ENCODE measurements at places on chromosomes 3 and 15.

DNA sequence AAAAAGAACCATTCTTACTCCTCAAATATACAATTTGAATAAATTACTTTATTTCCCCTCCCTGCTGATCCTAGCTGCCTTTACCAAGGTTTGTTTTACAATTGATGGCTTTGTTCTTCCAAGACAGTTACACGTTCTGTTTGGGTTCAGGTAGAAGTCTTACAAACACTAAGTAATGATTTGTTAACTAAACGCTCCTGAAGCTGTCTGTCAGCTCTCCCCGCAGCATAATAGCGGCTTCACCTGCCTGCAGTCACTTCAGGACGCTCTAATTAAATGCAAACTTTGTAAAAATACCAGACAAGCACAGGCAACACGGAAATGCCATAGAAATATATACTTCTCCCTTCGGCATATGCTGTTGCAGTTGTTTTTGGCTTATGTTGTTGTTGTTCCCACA lies 176.4 kb upstream of the MDFIC2 start:
- DNase-seq, result no peak

DNA sequence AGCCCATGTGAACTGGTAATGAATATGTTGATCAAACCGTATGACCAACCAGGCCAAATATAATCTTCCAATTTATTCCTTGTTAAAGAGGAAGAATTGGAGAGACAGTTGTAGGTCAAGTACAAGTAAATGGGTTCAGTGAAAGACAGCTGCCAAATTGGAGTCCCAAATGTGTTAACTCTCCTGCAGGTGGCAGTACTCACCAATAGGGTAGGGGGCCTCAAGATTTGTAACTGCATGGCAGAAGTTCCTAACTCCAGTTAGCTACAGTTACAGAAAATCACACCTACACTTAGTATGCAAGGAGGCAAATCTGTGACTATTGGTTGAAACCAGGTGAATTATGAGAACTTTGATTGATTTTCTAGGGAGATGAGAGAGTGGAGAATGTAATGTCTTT lies 278.0 kb downstream of the ZBBX start:
- DNase-seq, result no peak

DNA sequence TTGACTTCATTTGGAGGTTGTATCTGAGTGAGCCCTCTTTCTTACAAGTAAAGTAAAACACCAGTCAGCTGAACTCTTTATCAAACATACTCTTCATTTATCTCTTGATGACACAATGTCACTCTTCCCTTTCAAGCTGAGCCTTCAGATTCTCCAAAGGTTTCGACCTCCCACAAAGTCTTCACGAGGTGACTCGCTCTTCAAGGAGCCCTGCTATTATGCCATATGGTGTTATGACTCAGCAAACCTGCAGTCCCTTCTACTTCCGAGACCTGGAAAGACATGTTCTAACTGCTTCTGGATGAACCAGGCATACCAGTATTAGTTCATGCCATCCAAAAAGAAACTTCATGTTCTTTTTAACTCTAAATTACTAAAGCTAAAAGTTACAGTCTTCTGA lies 23.1 kb downstream of the AADAC start:
- DNase-seq, result peak; percentile 77

DNA sequence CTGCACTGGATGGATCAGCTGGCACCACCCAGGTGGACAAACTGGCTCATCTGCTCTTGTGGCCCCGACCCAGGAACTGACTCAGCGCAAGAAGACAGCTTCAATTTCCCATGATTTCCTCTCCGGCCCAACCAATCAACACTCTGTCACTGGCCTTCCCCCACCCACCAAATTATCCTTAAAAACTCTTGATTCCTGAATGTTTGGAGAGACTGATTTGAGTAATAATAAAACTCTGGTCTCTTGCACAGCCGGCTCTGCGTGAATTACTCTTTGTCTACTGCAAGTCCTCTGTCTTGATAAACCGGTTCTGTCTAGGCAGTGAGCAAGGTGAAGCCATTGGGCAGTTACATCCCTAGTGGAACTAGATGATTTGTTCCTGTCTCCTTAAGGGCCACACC lies 16.1 kb downstream of the BDH1 start:
- no peak for DNase-seq

- DNase-seq, result no peak
These were observed 7.3 kb upstream of the LMCD1 start for GRCh38 chr3:8494327-8494726.

GRCh38 chr3:186339180-186339918 lies 22.7 kb downstream of the DGKG start:
- DNase-seq, result no peak

DNA sequence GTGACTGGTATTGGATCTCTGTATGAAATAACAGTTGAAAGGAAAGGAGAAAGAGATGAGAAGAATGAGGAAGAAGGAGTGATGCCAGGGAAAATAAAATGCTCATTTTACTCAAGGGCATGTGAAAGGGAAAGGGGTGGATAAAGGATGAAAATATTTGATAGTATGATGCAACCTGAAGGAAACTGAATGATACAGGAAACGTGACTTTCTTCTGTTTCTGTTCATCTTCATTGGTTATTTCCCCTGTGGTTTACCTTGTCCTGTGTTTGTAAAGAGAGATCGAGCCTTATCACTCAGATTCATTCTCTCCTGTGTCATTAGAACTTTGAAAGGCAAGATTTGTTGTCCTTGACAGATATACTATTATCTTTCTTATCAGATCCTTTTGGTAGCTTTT lies 243.6 kb upstream of the SLITRK3 start:
- DNase-seq, result peak; percentile 20

DNA sequence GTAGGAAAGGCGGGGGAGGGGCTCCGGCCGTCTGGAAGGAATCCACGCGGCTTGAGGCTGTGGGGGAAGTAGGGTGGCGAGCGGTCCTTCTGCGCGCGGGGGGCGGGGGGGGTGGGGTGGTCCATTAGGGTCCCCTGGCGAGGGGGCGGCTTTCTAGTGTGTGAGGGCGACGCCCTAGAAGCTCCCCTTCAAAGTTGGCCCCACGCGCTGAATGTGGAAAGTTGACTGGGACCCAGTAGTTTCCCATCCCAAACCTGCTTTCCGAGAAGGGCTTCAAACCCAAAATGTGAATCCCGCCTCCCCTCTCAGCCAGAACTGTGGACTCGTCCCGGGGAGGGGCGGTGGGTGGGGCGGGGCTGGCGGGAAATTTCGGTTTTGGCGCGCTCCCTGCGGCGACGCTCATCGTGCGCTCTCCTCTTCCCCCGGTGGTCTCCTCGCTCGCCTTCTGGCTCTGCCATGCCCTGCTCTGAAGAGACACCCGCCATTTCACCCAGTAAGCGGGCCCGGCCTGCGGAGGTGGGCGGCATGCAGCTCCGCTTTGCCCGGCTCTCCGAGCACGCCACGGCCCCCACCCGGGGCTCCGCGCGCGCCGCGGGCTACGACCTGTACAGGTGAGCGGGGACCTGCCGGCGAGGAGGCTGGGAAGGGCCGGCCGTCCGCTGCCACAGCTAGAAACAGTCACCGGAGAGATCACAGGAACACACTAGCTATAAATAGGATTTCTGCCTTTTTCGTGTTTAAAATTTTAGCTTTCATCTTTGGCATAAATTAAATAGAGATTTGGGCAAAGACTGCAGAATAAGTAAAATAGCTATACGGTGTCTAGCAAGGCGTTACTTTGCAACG lies 790 bp downstream of the DUT start:
- peak; percentile 42 for DNase-seq

DNA sequence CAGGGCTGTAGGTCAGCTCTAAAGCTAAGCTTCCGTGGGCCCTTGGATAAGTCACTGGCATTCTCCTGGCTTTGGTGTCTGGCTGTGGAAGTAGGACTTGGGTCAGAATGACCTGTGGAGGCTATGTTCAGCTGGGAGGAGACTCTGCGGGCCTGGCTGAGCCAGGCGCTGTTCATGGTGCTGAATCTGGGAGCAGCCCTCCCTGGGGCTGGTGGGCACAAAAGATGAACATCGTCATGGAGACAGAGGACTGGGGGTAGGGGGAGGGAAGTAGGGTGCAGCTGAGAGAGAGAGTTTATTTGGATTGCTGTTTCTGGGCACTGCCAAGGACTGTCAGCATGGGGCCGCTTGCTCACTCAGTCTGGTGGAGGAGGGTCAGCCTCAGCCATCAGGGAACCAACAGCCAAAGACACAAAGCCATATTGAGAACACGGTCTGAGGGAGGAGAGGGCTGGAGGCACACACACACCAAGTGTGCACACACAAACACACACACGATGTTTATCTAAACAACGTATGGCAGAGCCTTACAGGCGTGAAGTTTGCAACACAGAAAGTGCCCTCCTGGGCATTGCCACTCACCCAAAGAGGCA lies 120.7 kb upstream of the LINGO1 start:
- DNase-seq, result no peak

DNA sequence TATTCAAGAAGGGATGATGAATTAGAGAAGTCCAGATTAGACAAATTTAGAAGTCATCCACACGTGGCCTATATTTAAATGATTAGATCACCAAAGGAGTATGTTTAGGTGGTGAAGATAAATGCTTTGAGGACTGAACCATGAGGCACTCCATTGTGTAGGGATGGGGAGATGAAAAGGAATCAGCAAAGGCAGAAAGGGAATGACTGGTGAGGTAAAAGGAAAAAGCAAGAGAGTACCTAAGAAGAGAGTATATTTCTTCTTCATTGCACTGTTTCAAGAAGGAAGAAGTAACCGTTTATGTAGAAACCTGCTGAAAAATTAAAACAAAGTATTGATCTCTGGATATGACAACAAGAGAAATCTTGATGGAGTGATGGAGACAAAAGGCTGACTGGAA lies 40.7 kb downstream of the DENND4A start:
- DNase-seq, result no peak

DNA sequence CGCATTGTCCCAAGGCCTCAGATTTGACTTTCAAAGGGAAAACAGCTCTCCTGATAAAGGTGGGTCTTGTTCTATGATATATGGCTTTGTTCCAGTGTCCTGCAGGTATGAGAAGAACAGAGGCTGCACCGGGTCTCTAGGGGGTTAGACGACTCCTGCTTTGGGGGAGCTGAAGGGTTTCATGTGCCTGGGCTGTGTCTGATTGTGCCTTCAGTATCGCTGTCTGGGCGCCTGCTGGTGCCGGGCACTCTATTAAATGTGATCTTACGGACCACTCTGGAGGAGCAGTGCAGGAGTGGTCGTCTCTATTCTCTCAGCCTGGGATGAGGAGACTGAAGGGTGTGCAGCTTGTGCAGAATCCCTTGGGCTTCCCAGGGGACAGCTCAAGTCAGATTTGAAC lies 16.0 kb downstream of the PAQR5 start:
- no peak for DNase-seq

GRCh38 chr3:128155616-128156360 lies 2.5 kb downstream of the EEFSEC start:
- no peak for DNase-seq

- DNase-seq, result no peak
These were observed 94.1 kb downstream of the TCF12 start for GRCh38 chr15:57012556-57012955.

- no peak for DNase-seq
These were observed 328.1 kb upstream of the ATP10A start for GRCh38 chr15:26191193-26191592.

DNA sequence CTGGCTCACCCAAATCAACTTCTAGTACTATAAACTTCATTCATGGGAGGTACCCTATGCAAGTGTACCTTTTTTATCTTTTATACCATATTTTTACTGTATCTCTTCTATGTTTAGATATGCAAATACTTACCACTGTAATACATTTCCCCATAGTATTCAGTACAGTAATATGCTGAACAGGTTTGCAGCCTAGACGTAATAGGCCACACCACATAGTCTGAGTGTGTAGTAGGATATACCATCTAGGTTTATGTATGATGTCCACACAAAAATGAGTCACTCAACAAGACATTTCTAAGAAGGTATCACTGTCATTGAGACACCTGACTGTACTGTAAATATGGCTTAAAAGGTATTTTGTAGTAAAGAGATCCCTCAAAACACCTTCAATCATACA lies 124.7 kb downstream of the PLOD2 start:
- no peak for DNase-seq
